ENCODE measurements at places on chromosomes 16 and 17. TPM values are rescaled to one million over a fixed set of nuclear protein-coding genes. Genes with fewer than 3 reads are reported as not detected.

CHRNE gene
- 0.31 TPM for total RNA-seq

MYADML2 gene
- not detected for total RNA-seq

DNA sequence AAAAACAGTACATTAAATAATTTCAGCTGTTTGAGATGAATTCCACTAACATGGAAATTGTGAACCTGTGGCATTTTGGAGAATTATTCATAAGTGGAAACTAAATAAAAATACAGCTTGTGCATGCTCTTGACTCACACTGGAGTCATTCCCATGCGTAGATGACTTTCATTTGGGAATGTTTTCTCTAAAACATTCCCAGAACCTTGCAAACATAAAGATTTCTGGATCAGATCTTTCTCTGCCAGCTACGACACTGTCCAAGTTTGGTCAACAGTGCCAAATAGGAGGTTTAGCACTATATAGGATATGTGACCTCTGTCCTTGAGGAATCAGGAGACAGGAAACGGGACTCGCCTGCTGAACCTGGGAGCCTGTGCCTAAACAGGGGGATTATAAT is 400.9 kb downstream of the SLC39A11 start:
- H3K36me3 ChIP-seq = no peaks in the 10 kb centered on the region
- no peak for DNase-seq
- H3K4me3 ChIP-seq = no peak overlapping the region
- H3K27me3 ChIP-seq = peaks cover 3% of the 10 kb centered on the region
- no peak overlapping the region for H3K27ac ChIP-seq
- peaks cover 3% of the 10 kb centered on the region for H3K4me1 ChIP-seq

DNA sequence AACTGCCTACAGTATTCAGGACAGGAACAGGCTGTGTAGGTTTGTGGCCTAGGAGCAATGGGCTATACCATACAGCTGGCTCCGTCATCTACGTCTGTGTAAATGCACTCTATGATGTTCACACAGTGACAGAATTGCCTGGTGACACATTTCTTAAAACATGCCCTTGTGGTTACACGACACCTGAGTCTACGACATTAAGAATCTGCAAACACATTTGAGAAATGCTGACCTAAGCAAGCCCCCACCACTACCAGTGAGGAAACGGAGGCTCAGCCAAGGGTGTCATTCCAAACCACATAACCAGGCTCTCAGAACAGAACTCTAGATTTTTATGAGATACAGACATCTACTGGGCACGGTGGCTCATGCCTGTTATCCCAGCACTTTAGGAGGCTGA is 23.5 kb downstream of the USP36 start:
- H3K4me1 ChIP-seq = no peaks in the 10 kb centered on the region
- DNase-seq = no peak
- H3K4me3 ChIP-seq = no peak overlapping the region
- H3K27me3 ChIP-seq = no peaks in the 10 kb centered on the region
- H3K36me3 ChIP-seq = peaks cover 17% of the 10 kb centered on the region

PPP1R1B gene
- total RNA-seq = 0.89 TPM

MYLK3 gene
- 0.75 TPM for total RNA-seq

- peaks cover 1% of the 10 kb centered on the region for H3K36me3 ChIP-seq
- no peaks in the 10 kb centered on the region for H3K27me3 ChIP-seq
- peaks cover 29% of the 10 kb centered on the region for H3K4me1 ChIP-seq
- peak overlapping the region; percentile 79 for H3K4me3 ChIP-seq
- peak overlapping the region; percentile 96 for H3K27ac ChIP-seq
Observed at GRCh38 chr16:11743308-11744074, 834 bp upstream of the TXNDC11 start.

- H3K36me3 ChIP-seq = no peaks in the 10 kb centered on the region
- no peak overlapping the region for H3K27ac ChIP-seq
- peaks cover 22% of the 10 kb centered on the region for H3K27me3 ChIP-seq
- DNase-seq = no peak
- H3K4me1 ChIP-seq = no peaks in the 10 kb centered on the region
- no peak overlapping the region for H3K4me3 ChIP-seq
Observed at GRCh38 chr17:77821114-77821513, 137.4 kb upstream of the TNRC6C start.

CHAD gene
- total RNA-seq = not detected

TAC4 gene
- total RNA-seq = not detected

- DNase-seq = no peak
- peak overlapping the region; percentile 33 for H3K4me3 ChIP-seq
- H3K27me3 ChIP-seq = peaks cover 28% of the 10 kb centered on the region
- H3K27ac ChIP-seq = peak overlapping the region; percentile 45
Observed at GRCh38 chr16:88783391-88784073, 1.5 kb downstream of the PIEZO1 start.

NPIPB9 gene
- 3.4 TPM for total RNA-seq

- peaks cover 1% of the 10 kb centered on the region for H3K36me3 ChIP-seq
- DNase-seq = no peak
- H3K27ac ChIP-seq = no peak overlapping the region
- no peaks in the 10 kb centered on the region for H3K4me1 ChIP-seq
- H3K27me3 ChIP-seq = no peaks in the 10 kb centered on the region
Observed at GRCh38 chr17:32527146-32527545, 40.4 kb downstream of the CDK5R1 start.

HOXB8 gene
- total RNA-seq = 3.7 TPM

DNA sequence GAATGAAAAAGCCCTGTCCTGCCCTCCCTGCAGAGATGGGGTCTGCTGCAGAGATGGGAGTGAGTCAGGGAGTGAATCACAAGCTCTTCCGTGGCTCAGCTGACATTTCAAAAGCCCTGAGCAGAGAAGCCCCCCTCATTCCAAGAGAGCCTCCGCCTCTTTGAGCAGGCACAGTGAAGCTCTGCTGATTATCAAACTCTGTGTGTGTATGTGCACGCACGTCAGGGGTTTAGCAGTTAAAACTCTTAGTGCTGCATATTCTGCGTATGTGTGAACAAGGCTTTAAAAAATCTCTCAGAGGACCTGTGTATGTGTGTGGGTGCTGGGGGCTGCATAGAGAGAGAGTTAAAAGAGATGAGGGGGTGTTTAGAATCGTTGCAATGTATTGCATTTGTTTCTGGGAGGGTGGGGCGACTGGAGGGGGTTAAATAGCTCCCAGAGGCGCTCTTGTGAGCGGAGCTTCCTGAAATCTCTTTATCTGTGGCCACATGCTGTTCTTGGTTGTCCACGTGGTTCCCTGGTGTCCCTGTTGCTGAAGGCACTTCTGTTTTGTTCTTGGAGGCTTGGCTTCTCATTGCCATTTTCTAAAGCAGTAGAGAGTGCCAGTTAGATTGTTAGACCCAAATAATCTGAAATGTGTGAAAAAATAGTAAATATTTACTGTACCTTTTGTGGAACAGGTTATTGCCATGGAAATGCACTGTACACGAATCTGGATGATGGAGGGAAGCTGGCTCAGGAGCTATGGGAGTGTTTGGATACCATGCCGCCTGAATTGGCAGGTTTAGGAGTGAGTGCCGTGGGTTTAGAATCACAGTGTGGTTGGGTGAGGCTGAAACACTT is 116.6 kb downstream of the PRKCB start:
- DNase-seq = no peak
- H3K27me3 ChIP-seq = peaks cover 81% of the 10 kb centered on the region
- H3K4me1 ChIP-seq = peaks cover 2% of the 10 kb centered on the region
- no peak overlapping the region for H3K4me3 ChIP-seq
- H3K27ac ChIP-seq = no peak overlapping the region
- no peaks in the 10 kb centered on the region for H3K36me3 ChIP-seq

- H3K36me3 ChIP-seq = no peaks in the 10 kb centered on the region
- no peak overlapping the region for H3K4me3 ChIP-seq
- H3K4me1 ChIP-seq = peaks cover 3% of the 10 kb centered on the region
- no peak overlapping the region for H3K27ac ChIP-seq
Observed at GRCh38 chr17:56441308-56441707, 152.2 kb upstream of the NOG start.

DNA sequence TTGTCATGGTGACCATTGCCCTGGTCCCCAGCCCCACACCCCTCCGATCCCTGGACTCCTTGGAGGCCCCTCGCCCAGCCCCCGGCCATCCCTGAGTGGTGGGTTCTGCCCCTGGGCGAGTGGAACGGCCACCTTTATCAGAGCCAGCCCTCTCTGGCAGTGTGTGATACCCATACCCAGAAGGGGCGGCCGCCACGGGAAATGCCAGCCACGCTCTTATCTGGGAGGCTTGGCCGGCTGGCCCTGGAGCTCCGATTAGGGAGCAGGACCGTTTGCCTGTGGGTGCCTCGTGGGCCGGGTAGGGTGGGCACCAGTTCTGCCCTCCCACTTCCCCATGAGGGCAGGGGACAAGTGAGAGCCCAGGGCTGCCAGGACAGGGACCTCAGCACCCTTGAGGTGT is 58.3 kb upstream of the ZC3H18 start:
- H3K27me3 ChIP-seq = no peaks in the 10 kb centered on the region
- peaks cover 16% of the 10 kb centered on the region for H3K36me3 ChIP-seq
- H3K4me3 ChIP-seq = no peak overlapping the region
- peaks cover 32% of the 10 kb centered on the region for H3K4me1 ChIP-seq
- no peak overlapping the region for H3K27ac ChIP-seq
- DNase-seq = no peak

ADGRG1 gene
- 19.7 TPM for total RNA-seq

DNA sequence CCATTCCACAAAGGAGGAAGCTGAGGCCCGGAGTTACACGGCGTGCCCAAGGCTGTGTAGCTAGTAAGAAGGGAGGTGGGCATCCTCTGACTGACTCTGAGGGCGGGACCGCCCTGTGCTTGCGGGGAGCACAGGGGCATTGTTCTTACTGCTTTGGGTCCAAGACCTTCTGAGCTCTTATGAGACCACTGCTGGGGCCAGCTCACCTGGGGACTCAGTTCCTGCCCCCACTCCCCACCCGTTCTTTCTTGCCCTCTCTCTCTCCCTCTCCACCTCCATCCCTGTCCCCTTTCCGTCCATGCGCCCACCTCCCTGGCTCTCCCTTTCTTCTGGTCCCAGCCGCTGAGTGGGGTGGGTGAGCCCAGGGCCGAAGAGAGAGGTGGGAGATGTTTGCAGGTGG is 19.6 kb downstream of the CCR7 start:
- H3K4me3 ChIP-seq = no peak overlapping the region
- H3K27ac ChIP-seq = no peak overlapping the region
- no peak for DNase-seq
- H3K27me3 ChIP-seq = peaks cover 2% of the 10 kb centered on the region
- no peaks in the 10 kb centered on the region for H3K36me3 ChIP-seq

SEC14L1 gene
- 98.3 TPM for total RNA-seq

DNA sequence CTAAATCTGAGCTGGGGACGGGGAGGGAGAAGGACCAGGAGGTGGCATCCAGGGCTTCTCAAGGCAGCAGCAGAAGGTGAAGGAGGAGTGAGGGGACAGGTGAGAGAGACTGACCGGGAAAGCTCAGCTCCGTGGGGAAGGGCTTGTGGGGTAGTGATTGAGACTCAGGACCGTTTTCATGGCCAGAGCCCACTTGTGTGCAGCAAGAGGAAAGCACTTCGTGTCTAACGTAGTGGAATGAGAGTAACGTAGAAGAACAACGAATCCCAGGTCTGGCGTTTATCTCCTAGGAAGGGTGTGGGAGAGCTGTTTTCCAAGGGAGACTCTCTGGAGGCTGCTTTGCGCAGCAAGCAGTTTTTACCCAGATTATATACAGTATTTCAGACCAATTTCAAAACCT is 1.3 kb upstream of the CDH3 start:
- DNase-seq = no peak
- H3K27ac ChIP-seq = peak overlapping the region; percentile 82
- H3K4me3 ChIP-seq = peak overlapping the region; percentile 84
- peaks cover 21% of the 10 kb centered on the region for H3K4me1 ChIP-seq

DNA sequence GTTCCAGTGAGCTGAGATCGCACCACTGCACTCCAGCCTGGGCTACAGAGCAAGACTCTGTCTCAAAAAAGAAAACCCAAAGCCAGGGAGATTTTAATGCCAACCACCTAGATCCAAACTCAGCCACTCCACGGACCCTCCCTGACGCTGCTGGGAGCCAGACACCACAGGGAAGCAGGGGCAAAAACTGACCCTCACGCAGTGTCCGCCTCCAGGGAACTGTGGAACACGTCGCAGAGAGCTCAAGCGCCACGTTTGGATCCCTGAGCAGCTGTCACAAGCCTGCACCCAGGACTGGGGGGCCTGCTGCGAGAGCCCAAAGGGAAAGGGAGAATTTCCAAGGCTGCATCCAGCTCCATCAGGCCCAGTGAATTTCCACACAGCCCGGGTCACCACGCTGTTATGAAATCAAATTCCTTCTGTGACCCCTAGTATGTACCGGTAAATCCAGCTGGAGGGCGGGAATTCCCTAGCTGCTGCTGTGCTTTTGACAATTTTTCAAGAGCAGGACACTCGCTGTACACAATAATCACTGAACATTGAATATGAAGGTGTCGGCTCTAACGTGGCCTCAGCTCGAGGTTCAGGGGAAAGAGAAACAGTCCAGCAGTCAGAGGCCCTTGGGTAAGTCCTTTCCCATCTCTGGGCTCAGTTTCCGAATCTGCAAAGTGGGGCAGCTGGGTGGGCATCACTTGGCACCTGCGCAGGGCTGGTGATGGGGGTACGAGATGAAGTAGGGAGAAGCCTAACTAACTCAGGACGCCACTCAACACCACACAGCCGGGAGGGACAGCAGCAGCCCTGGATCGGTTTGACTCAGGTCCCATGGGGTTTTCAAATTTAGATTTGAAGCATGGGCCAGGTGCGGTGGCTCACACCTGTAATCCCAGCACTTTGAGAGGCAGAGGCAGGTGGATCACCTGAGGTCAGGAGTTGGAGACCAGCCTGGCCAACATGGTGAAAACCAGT is 8.6 kb downstream of the CARHSP1 start:
- H3K36me3 ChIP-seq = peaks cover 7% of the 10 kb centered on the region
- H3K4me1 ChIP-seq = peaks cover 30% of the 10 kb centered on the region
- peak overlapping the region; percentile 64 for H3K27ac ChIP-seq
- no peak overlapping the region for H3K4me3 ChIP-seq

- H3K4me1 ChIP-seq = peaks cover 27% of the 10 kb centered on the region
- peak overlapping the region; percentile 73 for H3K4me3 ChIP-seq
- no peaks in the 10 kb centered on the region for H3K36me3 ChIP-seq
Observed at GRCh38 chr16:54286090-54286365, 559 bp downstream of the IRX3 start.

LGALS9C gene
- total RNA-seq = not detected

DNA sequence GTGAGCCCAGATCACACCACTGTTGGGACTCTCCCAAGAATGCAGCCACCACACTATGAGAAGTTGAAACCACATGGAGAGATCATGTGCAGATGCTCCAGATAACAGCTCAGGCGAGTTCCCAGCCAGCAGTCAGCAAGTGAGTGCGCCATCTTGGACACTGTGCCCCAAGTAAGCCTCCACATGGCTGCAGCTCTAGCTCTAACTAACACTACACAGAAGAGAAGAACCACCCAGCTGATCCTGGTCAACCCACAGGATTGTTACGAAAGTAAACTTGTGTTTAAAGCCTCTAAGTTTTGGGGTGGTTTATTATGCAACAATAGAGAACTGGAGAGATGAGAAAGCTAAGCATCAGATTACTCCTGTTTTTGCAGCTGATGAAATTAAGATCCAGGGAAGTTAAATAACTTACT is 25.8 kb downstream of the SLC38A7 start:
- no peaks in the 10 kb centered on the region for H3K27me3 ChIP-seq
- H3K4me1 ChIP-seq = peaks cover 15% of the 10 kb centered on the region
- H3K4me3 ChIP-seq = no peak overlapping the region
- H3K36me3 ChIP-seq = no peaks in the 10 kb centered on the region
- H3K27ac ChIP-seq = no peak overlapping the region
- no peak for DNase-seq
